Kidney capillary endothelial cell (primary cell): ENCODE measurements at places on chromosomes 16 and 17.

GRCh38 chr16:66474750-66475199 lies 47.7 kb downstream of the BEAN1 start:
- no peak for DNase-seq

- DNase-seq: no peak
Observed at GRCh38 chr16:62516001-62516400, 479.8 kb upstream of the CDH8 start.

GRCh38 chr16:71869089-71869488 lies 14.9 kb downstream of the ZNF821 start:
- no peak for DNase-seq

- no peak for DNase-seq
Observed at GRCh38 chr16:70444249-70445063, 5.6 kb upstream of the ST3GAL2 start.

- no peak for DNase-seq
Observed at GRCh38 chr16:69181-69580, 3.2 kb downstream of the RHBDF1 start.

- DNase-seq: no peak
Observed at GRCh38 chr17:8480011-8480976, 44.6 kb downstream of the NDEL1 start.

- DNase-seq: no peak
Observed at GRCh38 chr17:29615048-29615385, 7.7 kb downstream of the CORO6 start.

DNA sequence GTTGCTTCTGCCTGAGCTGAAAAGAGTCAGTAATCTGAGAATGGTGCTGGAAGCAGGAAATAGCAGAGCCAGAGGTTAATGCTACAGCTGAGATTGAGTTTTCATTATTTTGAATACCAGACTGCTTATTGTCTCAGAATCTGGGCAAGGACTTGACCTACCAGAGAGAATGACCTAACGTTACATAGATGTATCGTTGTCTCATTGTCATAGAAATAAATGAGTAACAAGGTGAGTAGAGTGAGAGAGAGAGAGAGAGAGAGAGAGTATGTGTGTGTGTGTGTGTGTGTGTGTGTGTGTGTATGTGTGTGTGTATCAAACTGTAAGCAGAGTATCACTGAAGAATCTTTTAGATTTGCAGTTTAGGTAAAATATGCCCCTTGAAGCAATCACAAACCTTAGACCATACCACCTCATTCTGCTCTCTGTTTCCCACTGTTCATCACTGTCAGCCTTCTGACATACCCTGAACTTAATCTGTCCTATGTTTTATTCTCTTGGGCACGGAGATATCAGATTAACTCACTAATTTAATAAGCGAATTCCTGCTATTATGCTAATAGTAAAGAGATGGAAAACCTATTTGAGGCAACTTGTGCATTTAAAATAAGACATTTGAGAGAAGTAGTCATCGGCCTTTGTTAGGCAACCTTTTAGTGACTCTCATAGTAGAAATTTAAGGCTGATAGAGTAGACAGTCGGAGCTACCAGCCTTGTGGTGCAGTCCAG lies 87.8 kb downstream of the CYB561 start:
- peak; percentile 35 for DNase-seq

- DNase-seq: no peak
Observed at GRCh38 chr16:89170346-89171215, 967 bp upstream of the CDH15 start.

DNA sequence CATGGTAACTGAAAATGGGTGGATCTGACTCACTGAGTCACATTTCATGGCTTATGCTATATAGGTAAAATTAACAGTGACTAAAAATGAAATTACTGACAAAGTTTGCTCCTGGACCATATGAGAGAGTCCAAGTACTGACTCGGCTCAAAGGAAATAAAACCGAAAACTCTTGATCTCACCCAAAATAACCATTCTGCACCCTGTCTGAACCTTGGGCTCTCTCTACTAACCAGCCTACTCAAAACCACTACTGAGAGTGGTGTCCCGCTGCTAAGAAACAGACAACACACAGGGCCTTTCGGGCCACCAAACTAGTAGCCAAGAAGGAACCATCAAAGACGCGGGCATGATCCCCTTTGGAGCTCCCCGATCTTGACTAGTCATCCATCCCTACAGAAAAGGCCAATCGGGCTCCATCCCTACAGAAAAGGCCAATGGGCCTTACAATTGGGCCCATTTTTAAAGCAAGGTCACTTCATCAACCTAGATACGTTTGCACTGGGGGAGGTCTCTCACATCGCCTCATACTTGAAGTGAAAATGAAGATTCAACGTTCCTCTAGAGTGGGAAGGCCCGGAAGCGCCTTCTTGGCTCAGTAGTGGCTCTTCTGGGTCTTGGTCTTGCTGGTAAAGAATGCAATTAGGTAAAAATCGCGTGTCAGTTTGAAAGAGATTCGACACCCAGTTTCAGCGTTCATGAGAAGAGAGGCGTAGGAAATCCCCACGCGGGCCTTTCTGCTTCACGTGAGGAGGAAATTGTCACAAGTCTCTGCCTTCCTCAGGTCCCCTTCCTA lies 720 bp upstream of the ZPBP2 start:
- DNase-seq: no peak

DNA sequence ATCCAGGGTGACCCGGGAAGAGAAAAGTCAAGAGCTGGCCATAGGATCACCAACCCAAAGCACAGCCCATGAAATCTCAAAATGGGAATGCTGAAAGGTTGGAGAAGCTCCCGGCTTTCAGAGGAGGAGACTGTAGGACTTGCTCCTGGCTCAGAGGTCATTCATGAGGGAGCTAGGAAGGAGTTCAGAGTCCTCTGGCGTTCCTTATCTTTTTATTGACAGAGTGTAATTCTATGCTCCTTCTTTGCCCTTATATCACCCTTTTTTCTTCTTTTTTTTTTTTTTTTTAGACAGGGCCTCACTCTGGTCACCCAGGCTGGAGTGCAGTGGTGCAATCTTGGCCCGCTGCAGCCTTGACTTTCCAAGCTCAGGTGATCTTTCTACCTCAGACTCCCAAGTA lies 27.3 kb upstream of the CNOT1 start:
- no peak for DNase-seq

- DNase-seq: no peak
Observed at GRCh38 chr17:7016418-7016817, 4.0 kb downstream of the RNASEK start.

DNA sequence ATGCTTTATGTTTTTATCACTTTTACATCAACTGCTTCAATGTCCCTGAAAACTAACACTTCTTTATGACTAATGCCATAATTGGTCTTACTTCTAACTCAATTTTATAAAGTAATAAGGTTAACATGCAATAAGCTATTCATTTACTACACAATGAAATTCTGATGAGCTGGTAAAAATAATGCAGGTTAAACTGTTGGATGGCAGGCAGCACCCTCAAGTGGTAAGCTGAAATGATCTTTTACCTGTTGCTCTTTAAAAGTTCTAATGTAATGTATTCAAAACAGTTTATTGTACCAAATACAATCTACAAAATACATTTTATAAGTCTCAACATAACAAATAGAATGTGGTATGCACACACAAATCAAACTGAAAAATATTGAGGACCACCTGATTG lies 1280.3 kb downstream of the CDH8 start:
- DNase-seq: peak; percentile 12

GRCh38 chr16:82092711-82093110 lies 57.7 kb downstream of the HSD17B2 start:
- no peak for DNase-seq

DNA sequence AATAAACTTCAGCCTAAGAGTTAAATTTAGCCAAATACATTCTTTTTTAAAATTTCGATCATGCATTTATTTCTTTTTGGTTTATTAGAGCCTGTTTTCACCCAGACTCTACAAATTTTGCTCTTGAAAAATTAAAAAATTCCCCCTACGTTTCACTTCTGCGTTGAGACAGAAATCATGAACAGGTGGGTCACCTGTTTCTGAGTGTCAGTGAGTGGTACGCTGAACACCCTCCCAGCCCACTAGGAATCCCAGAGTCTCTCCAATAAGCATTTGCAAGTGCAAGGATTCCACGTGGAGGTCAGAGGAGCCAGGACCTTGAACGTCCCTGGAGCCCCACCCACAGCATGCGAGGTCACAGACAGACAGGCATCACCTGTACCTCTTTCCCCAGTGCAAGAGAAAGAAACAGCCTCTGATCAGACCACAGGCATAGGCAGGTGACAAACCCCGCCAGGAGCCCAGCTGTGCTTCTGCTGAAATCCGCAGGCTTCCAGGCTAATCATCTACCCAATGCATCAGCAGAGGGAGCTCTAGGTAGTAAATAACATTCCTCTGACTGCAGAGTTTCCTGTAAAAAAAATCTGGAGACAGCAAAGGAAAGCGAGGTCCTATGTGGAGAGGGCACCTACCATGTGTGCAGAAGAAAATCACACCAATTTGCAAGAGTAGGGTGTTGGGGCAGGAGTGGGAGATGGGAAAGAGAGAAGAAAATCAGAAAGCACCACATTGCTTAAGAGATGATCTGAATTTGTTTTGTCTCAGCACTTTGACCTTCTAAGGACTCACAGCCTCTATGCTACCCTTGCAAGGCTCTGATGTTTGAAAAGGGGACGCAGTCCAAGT lies 5.9 kb upstream of the XYLT1 start:
- peak; percentile 55 for DNase-seq

- DNase-seq: no peak
Observed at GRCh38 chr16:67879936-67880335, 4.7 kb upstream of the NRN1L start.

DNA sequence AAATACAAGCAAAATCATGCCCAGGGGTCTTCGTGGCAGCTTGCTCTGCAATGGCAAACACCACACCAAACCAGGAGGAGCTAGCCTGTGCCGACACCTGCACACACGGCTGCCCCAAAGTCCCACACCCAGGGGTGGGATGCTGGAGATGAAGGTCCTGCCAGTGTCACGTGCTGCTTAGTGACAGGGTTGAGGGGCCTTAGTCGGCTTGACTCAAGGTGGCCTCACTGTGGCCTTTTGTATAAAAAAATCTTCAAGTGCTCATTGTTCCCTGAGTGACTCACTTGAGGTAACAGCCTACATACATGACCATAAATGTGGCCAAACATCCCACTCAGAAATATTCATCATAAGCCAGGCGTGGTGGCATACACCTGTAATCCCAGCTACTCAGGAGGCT lies 7.3 kb downstream of the TRIM65 start:
- peak; percentile 69 for DNase-seq

DNA sequence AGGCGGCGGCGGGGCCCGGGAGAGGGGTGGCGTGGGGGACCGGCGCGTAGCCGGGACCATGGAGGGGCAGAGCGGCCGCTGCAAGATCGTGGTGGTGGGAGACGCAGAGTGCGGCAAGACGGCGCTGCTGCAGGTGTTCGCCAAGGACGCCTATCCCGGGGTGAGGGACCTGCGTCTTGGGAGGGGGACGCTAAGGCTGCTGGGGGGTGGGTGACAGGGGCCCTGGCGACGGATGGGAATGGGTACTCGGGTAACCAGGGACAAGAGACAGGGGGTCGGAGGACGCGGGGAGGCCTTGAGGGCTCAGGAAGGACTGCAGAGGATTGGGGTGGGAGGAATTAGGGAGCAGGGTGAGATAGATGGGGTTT lies 243 bp downstream of the RND2 start:
- no peak for DNase-seq

GRCh38 chr17:73534209-73534909 lies 109.9 kb downstream of the SDK2 start:
- no peak for DNase-seq

DNA sequence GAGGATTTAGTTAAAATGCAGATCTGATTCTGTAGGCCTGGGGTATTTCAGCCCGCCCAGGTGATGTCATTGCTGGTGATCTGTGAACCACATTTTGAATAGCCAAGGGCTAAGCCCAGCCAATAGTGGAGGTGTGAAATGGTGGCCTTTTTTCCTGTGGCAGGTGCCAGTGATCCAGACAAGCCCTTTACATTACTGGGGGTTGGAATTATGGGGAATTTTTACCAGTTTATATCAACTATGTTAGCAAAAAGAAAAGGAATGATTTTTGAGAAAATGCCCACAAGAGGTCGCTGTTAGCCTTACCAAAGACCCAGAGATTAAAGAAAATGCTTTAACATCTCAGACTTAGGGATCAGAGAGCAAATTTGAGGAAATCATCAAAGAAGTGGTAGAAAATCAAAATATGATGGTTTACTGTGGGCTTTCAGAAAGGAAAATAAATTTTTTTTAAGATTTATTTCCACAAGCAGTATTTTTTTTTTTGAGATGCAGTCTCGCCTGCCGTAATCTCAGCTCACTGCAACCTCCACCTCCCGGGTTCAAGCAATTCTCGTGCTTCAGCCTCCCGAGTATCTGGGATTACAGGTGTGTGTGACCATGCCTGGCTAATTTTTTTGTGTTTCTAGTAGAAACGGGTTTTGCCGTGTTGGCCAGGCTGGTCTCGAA lies 3.9 kb downstream of the VPS35L start:
- peak; percentile 77 for DNase-seq

DNA sequence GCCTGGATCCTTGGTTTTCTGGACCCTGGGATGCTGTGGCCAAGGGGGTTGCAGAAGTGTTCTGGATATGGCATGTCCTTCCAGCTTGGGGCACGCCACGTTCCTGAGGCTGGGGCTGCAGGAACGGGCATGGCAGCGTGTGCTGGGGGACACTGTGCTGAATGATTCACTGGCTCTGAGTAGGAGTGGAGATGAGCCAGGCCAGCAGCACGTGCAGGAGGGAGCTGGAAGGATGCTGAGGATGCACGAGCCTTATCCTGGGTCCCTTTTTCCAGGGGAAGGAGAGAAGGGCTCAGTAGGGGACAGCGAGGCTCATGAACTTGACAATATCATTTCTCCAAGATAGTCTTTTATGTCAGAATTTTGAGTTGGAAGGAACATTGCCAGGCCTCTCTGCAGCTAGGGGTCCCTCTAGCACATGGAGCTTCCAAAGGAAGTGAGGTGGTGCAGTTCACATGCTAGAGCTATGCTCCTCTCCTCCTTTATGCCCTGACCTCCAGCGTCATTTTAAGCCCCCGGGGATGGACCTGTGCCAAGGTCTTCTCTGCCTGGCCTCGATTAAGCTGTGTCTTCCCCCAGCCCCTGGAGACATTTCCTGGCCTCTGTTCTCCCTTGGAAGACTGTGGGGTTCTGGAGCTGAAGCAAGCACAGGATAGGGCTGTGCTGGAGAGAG lies 125.9 kb downstream of the OR1D5 start:
- no peak for DNase-seq

DNA sequence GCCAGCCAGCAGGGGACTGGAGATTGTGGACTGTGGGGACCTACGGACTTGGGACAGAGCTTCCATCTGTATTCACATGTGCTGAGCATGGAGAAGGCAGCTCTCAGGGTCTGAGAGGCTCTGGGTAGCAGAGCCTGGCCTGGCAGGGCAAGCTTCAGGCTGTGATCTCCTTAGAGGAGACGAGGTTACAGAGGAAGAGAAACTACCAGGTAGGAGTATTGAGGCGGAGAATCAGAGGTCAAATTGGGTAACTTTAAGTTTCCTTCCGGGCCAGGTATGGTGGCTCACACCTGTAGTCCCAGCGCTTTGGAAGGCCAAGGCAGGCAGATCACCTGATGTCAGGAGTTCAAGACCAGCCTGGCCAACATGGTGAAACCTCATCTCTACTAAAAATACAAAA lies 8.8 kb downstream of the CTNS start:
- no peak for DNase-seq

GRCh38 chr16:77439106-77439505 lies 4.3 kb upstream of the ADAMTS18 start:
- no peak for DNase-seq
